ENCODE measurements at places on chromosomes 13 and 19.

- no peak for DNase-seq
Measured at GRCh38 chr13:40819797-40820315, 30.4 kb downstream of the SLC25A15 start.

GRCh38 chr19:38634757-38635482 is 12.5 kb upstream of the ACTN4 start:
- DNase-seq = no peak

GRCh38 chr13:59771272-59771671 is 392.5 kb downstream of the DIAPH3 start:
- DNase-seq = no peak

DNA sequence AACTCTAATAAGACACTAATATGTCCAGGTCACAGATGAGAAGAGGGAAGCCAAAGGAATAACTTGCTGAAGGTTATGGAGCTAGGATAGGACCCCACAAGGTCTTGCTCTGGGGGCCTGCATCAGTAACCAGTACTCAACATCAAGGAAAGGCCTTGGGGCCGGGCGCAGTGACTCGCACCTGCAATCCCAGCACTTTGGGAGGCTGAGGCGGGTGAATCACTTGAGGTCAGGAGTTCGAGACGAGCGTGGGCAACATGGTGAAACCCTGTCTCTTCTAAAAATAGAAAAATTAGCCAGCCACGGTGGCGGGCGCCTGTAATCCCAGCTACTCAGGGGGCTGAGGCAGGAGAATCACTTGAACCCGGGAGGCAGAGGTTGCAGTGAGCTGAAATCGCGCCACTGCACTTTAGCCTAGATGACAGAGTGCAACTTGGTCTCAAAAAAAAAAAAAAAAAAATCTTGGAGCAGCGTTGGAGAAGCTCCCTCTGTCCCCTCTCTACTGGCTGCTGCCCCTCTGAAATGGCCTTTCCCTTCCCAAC is 1.8 kb downstream of the LONP1 start:
- DNase-seq = no peak

- DNase-seq = no peak
Measured at GRCh38 chr13:35791184-35791851, 314.8 kb upstream of the MAB21L1 start.

- no peak for DNase-seq
Measured at GRCh38 chr13:48319531-48320398, 16.2 kb downstream of the RB1 start.

DNA sequence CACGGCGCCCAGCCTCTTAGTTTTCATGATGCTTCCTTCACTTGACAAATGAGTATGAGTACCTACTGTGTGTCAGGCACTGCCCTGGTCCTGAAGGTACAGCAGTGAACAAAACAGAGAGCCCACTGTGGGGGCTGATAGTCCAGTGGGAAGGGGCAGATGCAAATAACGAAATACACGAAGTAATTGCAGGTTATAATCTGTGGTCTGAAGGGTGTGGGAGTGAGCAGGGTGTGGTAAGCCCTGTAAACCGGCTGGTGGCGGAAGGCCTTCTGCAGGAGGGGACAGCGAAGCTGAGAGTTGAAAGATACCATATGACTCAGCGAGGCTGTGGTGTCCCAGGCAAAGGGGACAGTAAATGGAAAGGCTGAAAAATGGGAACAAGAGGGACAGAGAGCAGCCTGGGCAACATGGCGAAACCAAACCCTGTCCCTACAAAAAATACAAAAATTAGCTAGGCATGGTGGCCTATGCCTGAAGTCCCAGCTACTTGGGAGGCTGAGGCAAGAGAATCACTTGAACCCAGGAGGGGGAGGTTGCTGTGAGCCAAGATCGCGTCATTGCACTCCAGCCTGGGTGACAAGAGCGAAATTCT is 60.5 kb downstream of the MAP4K1 start:
- DNase-seq = no peak

GRCh38 chr19:56117376-56117884 is 3.7 kb downstream of the ZNF787 start:
- DNase-seq = no peak

GRCh38 chr13:40200273-40200978 is 466.0 kb downstream of the FOXO1 start:
- no peak for DNase-seq

DNA sequence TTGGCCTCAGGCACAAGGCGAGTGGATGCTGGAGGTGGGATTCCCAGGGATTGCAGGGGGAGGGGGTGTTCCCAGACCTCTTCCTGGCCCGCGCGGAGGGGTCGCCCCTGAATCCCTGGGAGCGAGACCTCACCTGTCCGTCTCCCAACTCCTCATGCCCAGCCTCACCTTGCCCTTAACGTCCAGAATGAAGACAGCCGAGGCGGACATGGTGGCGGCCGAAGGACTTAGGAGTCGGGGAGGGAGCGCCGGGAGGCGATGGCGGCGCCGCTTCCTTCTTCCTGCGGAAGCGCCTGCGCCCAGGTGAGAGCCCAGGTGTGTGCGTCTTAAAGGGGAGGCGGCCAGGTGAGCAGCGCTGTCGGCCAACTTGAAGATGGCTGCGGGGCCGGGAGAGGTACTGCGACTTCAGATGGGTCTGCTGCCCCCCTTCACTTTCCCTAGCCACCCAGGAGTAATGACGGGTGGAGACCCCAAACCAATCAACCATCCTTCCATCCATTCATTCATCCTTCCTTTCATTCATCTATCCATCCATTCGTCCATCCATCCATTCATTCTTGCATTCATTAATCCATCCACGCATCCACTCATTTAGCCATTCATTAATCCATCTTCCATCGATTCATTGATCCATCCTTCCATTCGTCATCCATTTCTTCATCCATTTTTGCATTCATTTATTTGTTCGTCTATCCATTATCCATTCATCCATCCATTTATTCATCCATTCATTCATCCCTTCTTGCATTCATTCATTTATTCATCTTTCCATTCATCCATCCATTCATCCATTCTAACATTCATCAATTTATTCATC is at the start of gene AP1M2:
TSS of gene AP1M2 (minus strand) at position 291 of the 817 bp plus-strand sequence. CDS start at position 210, 81 bp downstream.
- DNase-seq = peak; percentile 15

GRCh38 chr13:52345048-52345447 is 60.9 kb downstream of the THSD1 start:
- no peak for DNase-seq

GRCh38 chr19:35461060-35461459 is 13.0 kb downstream of the FFAR2 start:
- no peak for DNase-seq

- no peak for DNase-seq
Measured at GRCh38 chr13:100657881-100658315, 16.7 kb downstream of the TMTC4 start.

GRCh38 chr13:48311223-48311622 is 7.7 kb downstream of the RB1 start:
- DNase-seq = no peak

Measured in NCI-H1417 treated with DMSO at 0.1 percent for 48 hours (cell line).